Omental fat pad (tissue), 4 donors: ENCODE measurements at places on chromosomes 13 and 19.

- DNase-seq, result no peak
Observed at GRCh38 chr13:72537395-72537780, 190.0 kb downstream of the MZT1 start.

DNA sequence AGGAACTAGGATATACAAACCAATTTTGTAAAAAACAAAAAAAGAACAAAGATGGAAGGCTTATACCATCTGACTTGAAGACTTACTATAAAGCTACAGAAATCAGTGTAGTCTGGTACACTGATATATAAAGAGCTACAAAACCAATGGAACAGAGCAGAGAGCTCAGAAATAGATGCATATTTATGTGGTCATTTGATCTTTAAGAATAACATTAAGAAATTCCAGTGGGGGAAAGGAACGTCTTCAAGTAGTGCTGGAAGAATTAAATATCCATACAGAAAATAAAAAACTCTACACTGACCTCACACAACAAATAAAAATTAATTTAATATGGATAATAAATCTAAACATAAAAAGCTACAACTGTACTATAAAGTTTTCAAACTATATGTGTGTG, 317.0 kb downstream of the ENOX1 start:
- no peak for DNase-seq

DNA sequence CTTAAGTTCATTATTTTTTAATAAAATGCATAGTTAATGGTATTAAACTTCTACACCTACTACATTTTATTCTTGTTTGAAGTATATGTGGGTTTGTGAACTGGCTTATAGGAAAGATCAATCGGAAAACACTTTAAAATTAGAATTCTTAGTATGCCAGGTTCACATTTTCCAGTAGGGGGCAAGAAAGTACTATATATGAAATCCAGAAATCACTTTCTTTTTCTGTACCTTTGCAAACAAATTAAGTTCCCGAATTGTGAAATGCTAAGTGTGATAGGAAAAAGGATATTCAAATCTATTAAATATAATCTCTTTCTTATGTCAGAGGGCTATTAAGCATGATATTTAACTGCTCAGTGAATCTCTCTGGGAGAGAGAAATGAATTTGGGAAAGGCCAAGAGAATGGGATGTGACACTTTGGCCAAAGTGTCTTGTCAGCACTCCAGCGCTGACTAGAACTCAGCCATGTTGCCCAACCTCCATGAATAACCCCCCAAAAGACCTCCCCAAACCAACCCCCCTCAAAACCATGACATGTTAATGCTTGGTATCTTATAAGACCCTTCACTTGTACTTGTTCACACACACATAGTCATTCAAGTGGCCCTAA, 122.6 kb upstream of the SLC10A2 start:
- no peak for DNase-seq

GRCh38 chr19:9823816-9824215, 3.9 kb upstream of the UBL5 start:
- no peak for DNase-seq

DNA sequence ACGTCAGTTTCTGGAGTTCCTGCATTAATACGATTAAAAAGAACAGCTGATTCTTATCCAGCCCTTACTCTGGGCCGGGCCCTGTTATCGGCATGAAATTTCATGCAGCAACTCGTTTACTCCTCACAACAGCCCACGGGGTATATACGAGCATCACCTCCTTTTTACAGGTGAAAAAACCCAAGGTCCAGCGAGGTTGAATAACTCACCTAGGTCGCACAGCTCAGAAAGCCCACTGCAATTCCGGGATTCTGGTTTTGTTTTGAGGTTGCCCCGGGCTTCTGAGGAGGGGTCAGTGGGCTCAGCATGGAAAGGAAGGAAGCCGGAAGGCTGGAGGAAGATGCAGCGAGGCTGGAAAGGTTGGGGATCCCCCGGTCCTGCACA, 577 bp upstream of the ACP7 start:
- DNase-seq, result no peak
